ENCODE measurements at places on chromosomes 5 and 9. TPM values are rescaled to one million over a fixed set of nuclear protein-coding genes. Genes with fewer than 3 reads are reported as not detected.

GRCh38 chr5:90111364-90112032, 298.1 kb downstream of the CETN3 start:
- DNase-seq, result no peak

GRCh38 chr5:109399092-109399759, 10.5 kb downstream of the PJA2 start:
- DNase-seq, result no peak

- no peak for DNase-seq
These were observed 1.5 kb downstream of the TNFAIP8 start for GRCh38 chr5:119357270-119357669.

DNA sequence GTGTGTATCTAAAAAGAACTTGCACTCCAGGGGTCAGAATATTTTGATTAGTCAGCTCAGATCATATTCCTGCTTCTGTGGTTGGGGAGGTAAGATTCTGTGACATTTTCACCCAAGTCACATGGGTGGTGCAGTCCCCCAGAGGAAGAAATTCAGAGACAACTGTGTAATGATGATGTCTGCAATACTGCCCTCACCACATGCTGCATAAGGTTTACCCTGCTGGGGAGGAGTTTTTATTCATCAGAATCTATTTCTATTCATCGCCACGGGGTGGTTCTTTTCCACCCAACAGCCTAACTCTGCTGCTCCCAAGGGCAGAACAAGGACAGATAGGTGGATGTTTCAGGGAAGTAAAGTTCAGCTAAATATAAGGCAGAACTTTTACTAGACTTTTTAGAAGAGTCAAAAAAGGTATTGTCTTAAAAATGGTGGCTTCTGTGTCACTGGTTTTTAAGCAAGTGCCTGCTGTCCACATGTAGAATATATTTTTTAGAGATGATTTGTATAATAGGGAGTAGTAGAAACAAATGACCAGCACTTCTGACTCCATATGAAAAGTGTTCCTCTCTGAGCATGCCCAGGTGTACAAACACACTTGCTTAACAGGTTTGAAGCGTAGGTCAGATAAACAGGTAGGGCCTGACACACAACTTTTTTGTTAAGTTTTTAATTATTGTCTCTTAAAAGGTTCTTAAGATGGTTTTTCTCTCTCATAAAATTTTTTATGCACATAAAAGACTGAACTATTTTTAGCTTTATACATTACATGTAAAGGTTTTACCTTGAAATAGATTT, 352.7 kb downstream of the LRRC70 start:
- no peak for DNase-seq

Gene MEIKIN
- not detected for total RNA-seq

Gene ANKRD31
- 0.55 TPM for total RNA-seq

Gene STKLD1
- total RNA-seq, result 3.8 TPM

Gene BTNL8
- total RNA-seq, result not detected
